Osteoblast (primary cell): ENCODE measurements at places on chromosomes 13 and 19. TPM values are rescaled to one million over a fixed set of nuclear protein-coding genes. Genes with fewer than 3 reads are reported as not detected.

CEACAM16 gene
- under 0.01 TPM in 1 of 2 replicates, not detected in the other for total RNA-seq

CALR3 gene
- not detected in 2 replicates for total RNA-seq

KCNC3 gene
- under 0.01 TPM in 1 of 2 replicates, not detected in the other for total RNA-seq

SLC7A10 gene
- total RNA-seq = not detected in 2 replicates

GSK3A gene
- total RNA-seq = 16.2 and 18.1 TPM in 2 replicates

STOML3 gene
- total RNA-seq = not detected in 2 replicates

ZNF723 gene
- total RNA-seq = not detected in 2 replicates
